Left lung (tissue), 14 donors: ENCODE measurements at places on chromosomes 13 and 19. TPM values are rescaled to one million over a fixed set of nuclear protein-coding genes. Genes with fewer than 3 reads are reported as not detected.

DNA sequence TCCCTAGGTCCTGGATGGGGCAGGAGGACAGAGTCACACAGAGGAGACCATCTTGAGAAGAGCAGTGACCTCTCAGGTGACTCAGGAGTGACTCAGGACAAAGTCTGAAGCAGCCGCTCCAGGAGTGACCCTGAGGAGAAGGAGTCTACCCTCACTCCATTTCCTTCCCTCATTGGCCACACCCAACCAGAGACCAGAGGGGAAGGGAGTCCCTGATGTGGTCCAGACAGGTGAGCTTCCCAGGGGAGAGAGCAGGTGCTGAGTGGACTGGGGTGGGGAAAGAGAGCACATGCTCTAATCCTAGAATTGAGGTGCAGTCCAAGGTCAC lies 75.5 kb upstream of the MEDAG start:
- no peak for DNase-seq

DNA sequence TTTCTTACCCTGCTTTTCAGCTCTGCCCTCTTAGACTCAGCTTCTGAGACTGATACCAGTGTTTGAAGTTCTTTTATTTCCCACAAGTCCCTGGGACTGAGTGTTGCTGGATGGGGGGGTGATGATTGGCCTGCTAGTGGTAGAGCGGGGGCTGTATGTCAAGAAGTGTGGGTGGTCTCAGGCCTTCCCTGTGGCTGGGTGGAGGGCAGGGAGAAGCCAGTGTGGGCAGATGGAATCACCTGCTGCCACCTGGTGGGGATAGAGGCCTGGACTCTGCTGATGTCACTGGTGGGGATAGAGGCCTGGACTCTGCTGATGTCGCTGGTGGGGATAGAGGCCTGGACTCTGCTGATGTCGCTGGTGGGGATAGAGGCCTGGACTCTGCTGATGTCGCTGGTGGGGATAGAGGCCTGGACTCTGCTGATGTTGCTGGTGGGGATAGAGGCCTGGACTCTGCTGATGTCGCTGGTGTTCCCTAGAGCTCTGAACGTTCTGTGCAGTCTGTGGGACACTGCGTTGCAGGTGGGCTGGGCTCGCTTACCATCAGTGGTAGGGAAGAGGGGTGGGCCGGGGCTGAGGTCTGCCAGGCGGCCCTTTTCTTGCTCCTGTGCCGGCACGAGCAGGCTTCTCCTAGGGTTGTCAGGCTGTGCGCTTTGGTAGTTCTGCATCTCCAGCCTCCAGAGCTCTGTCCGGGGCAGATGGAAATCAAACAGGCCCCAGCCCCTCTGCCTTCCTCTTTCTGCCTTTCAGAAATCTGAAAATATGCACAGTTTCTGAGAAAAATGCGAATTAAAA lies 101.3 kb downstream of the ARHGEF7 start:
- DNase-seq, result no peak

- DNase-seq, result no peak
Observed at GRCh38 chr13:40407567-40407966, 258.9 kb downstream of the FOXO1 start.

The SIGLEC14 gene
- 2.3 TPM for polyA plus RNA-seq

The CACNA1A gene
- 4.4 TPM for polyA plus RNA-seq

GRCh38 chr13:42929886-42930535 lies 62.0 kb downstream of the EPSTI1 start:
- no peak for DNase-seq

The ZNF208 gene
- 2.5 TPM for polyA plus RNA-seq

GRCh38 chr13:112069845-112070251 lies 2.9 kb downstream of the SOX1 start:
- no peak for DNase-seq

- DNase-seq, result peak; percentile 42
Observed at GRCh38 chr19:35901854-35902661, at the start of gene HCST. TSS of gene HCST (plus strand) at chr19:35902529. CDS start at chr19:35902594, 65 bp downstream.

The TUBB4A gene
- polyA plus RNA-seq, result 4.6 TPM

The APOC4 gene
- not detected for polyA plus RNA-seq

DNA sequence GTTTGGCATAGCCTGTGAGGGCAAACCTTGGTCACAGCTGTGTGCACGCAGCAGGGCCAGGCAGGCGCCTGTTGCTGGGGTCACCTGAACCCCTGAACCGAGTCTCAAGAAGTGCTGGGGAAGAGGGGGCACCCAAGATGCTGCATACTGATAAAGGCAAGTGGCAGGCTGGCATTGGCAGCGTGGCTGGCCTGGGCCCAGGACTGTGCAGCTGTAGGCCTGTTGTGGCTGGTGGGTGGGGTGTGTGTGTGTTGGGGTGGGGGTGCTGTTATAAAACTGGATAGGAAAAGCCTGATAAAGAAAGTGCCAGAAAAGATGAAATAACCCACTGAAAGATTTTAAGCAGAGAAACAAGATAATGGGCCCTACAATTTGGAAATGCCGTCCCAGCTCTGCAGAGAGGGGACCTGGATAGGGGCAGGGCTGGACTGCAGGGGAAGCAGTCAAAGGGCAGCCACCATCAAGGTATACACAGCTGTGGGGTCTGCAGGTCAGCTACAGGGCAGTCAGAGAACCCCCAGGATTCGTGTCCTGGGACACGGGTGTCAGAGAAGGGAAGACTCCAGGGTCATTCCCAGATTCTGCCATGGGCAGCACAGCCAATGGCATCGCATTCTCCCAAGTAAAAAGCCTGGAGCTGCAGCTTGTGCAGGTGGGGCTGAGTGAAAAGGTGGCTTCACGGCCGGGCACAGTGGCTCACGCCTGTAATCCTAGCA lies 33.2 kb downstream of the CILP2 start:
- no peak for DNase-seq

- DNase-seq, result no peak
Observed at GRCh38 chr13:97387485-97387839, 46.5 kb upstream of the RAP2A start.

The CAMSAP3 gene
- 15.5 TPM for polyA plus RNA-seq

DNA sequence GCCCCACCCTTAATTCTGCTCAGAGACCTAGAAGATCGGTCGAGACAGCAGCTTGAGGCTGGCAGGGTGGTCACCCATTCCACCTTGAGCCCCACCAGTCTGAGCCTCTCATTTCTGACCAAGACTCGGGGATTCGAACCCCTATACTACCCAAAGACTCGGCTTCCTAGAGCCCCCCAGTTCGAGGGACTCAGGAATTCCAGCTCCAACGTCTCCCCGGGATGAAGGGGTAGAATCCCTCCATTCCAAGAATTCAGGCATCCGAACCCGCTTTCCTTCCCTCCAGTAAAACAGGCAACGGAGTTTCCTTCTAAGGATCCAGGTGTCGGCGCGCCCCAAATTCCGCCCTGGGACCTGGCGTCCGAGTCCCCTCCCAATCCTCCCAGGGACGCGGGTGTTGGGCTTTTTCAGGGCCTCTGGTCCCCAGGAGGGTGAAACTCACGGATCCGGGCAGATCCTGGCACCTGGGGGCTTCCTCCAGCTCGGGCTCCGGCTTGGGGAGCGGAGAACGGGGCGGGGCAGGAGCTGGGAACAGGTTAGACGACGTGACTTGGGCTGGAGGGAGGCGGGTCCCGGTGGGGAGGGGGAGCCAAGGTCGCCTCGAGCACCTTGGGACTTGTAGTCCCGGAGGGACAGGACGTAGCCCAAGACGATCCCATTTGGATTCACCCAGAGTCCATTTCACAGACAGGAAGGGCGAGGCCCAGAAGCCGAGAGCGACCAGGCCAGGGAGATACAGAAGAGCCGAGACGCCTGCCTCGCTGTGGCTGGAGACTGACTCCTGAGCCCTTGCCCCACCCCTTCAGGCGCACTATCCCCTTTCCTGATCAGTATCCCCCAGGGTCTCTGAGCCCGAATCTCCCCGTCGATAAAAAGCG lies at the start of gene PPP1R13L:
PPP1R13L (minus strand) TSS at position 513 of the 878 bp plus-strand sequence. CDS start 6,751 bp downstream, outside the sequence.
- DNase-seq, result peak; percentile 86

DNA sequence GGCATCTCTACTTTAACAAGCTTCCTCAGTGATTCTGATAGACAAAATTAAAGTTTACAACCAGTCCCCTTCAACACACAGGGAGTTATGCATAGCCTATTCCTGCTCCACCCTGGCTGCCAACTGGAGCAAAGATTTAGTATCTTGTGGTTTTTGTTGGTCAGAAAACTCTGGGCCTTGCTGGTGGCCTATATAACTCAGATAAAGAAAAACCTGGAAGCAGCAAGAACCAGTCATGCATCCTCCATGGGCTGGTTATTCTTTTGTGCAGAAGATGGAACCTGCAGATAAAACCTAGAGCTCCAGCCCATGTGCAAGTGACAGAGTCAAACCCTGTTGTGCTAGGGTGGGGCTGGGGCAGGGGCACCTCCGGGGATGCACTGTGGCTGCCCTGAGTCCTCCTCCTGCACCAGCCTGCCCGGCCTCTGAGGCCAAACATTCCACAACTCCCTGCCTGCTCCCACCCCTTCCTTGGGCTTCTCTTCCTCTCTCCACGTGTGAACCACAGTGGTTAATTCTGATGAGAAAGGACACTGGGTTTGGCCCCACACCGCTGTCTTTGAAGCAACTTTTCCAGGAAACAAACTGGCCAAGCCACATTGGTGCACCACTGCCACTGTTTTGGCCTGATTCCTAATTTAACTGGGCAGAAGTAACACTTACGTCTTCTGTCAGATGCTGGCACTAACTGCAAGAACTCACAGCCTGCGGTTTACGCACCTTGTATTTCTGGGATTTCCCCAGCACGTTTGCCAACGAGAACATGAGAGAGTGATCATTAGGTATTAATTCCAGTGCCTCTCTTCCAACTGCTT lies 23.3 kb upstream of the GGACT start:
- DNase-seq, result no peak

The CACNG6 gene
- 0.17 TPM for polyA plus RNA-seq

The BICRA gene
- polyA plus RNA-seq, result 15.6 TPM
